ENCODE measurements at places on chromosomes 1 and 21.

DNA sequence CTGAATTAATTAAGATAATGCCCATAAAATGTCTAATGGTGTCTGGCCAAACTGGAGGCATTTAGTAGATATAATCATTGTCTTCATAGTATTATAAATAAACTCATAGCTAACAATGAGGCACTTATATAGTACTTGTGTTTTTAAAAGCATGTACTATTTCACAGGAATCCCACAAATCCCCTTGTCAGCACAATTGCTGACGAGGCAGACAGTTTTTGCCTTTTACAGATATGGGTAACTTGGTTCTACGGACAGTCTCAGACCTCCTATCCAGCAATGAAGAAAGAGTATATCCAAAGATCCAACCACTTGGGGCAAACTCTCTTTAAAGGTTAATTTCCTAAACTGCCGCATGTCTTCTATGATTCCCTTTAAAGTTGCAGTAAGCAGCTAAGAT is 73.7 kb downstream of the ATP1B1 start:
- DNase-seq = no peak

- DNase-seq = no peak
Observed at GRCh38 chr1:228454238-228454637, 32.9 kb upstream of the RNF187 start.

DNA sequence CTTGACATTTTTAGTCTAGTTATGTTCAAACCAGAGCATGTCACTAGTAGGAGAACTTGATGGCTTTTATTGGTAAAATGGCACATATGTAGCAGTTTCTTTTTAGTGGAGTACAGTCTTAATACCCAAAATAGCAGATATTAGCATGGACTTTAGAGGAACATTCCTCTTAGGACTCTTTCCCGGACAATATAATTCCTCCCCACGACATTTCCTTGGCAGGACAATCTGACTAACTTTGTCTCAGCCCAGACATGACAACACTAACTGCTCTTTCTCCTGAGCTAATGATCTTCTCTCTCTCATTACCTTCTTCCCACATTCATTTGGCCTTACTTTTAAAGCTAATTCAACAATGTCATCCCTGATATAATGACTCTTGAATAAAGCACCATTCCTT is 62.5 kb downstream of the ADAMTS1 start:
- DNase-seq = no peak

DNA sequence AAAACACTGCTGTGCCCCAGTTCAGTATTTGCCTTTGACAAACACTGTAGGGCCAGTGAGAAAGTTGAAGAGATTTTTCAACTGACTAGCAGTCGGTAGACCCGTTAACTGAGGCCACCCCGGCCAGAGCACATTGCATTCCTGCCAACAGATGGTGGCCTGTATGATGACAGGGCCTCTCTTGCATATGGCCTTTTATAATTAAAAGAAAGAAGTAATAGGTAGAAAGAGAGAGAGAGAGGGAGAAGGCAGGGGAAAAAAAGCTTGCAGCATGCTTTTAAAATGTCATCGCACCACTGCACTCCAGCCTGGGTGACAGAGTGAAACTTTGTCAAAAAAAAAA is 4.7 kb upstream of the C1orf174 start:
- DNase-seq = no peak

GRCh38 chr1:152035539-152036266 is 1.1 kb downstream of the S100A11 start:
- no peak for DNase-seq

DNA sequence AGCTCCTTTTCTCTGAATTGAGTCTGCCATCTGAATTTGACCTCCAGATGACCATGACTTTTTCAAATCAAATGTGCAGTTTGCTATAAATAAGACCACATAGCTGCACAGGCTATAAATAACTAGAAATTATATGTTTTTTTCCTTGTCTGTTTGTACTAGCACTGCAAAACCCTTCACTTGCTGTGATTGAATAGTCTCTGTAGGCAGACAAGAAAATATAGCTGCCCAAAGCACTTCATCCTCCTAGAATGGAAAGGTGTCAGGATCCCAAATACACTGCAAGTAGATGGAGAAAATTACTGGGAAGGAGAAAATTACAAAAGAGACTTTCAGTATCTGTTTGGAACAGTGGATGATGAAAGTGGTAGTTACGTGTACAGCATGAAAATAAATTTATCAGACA is 175.8 kb downstream of the APP start:
- DNase-seq = no peak

GRCh38 chr1:91645031-91645430 is 144.4 kb downstream of the CDC7 start:
- no peak for DNase-seq

- DNase-seq = no peak
Observed at GRCh38 chr1:108841703-108842102, 15.2 kb downstream of the AKNAD1 start.

DNA sequence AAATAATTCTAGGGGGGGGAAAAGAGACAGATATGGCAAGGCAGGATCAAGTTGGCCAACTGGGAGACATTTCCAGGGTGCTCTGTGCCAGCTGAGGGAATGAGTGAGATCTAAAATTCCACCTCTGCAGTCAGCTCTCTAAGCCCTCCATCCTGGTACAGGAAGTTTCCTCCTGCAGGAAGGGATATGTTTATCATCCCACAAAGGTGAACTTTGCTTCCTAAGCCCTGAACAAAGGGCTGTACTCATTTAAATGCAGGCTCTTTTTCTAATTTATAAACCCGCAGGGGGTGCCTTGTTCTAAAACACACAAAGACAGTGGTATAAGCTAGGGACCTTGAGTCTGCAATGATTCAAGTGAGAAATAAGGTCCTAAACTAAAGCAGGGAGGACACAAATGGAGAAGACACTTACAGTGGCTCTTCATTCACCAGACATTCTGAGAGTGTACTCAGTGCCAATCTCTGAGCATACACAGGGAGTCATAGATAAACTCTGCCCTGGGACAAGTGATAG is 3.6 kb upstream of the TNFSF4 start:
- no peak for DNase-seq

DNA sequence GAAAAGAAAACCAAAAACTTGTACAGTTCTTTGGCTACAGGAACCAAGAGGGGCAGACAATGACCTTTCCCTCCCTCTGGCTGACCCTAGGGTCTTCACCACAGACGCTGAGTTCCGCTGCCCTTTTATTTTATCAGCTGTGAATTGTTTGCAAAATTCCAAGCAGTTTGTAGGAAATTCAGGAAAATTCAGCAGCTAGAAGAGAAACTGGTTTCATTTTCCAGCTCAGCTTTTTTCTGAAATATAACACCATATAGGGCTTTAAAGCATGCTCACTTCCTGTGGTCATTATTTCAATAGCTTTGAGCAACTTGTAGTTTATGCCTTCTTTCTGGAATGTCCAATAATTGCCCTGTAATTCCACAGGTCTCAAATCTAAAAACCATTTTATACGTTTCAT is 5.5 kb upstream of the PIK3R3 start:
- no peak for DNase-seq

DNA sequence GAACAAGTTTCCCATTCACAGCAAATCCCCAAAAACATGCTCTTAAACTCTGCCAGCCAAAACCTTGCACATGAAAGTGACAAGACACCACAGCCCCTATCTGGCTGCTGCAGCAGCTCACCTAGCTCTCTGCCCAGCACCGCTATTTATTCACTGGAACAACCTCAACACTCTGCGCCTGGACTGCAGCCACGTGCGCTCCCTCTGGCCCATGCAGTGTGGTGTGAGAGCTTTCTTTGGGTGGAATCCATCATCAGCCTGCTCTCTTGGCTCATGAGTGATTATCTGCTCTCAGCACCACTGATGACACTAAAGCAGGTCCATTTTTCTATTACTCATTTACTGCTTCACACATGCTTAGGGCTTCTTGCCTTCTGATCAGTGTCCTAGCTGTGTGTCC is 11.4 kb downstream of the KCNJ6 start:
- DNase-seq = no peak

GRCh38 chr21:43312011-43312410 is 114.9 kb downstream of the SIK1 start:
- DNase-seq = no peak

GRCh38 chr1:36383240-36383639 is 2.5 kb downstream of the STK40 start:
- no peak for DNase-seq

GRCh38 chr1:198121056-198121826 is 35.6 kb upstream of the NEK7 start:
- peak; percentile 90 for DNase-seq

DNA sequence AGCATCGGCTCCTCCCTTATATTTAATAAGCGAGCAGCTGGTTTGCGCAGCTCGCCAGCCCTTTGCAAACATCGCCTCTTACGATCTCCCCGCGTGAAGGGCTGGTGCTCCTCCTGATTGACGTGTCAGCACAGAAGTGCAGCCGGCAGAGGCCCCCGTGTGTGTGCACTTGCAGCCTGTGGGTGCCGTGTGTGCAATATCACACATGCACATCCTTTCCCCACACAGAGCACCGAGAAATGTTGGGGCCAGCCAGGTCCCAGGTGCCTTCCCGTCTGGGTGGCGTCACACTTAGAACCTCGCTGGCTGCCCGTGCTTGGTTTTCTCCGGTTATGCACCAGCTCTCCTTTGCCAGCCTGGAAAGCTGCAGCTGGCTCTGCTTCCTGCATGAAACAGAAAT is 126.6 kb upstream of the AJAP1 start:
- DNase-seq = no peak

DNA sequence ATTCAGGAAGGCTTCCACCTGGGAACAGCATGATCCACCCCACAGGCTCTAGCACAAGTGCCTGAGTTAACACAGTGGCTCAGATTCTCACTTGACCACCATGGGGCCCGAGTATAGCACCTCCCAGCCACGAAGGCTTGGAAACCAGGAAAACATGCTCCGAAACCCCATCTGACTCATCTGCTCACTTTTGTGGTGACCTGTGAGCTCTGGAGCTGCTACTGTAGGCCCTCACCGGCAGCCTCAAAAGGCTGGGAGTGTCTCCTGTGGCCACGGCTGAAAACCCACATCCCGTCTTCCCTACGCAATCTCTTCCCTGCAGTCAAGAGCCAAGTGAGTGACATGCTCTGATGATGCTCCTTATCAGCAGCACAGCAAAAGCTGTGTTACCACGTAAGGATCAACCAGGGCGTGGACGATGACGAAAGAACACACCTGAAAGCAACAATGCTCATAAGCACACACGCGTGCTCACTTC is 81.4 kb downstream of the TGFBR3 start:
- DNase-seq = peak; percentile 23

- peak; percentile 81 for DNase-seq
Observed at GRCh38 chr1:235908742-235909520, 42.2 kb upstream of the LYST start.

GRCh38 chr1:18944810-18945209 is 11.7 kb downstream of the IFFO2 start:
- no peak for DNase-seq

DNA sequence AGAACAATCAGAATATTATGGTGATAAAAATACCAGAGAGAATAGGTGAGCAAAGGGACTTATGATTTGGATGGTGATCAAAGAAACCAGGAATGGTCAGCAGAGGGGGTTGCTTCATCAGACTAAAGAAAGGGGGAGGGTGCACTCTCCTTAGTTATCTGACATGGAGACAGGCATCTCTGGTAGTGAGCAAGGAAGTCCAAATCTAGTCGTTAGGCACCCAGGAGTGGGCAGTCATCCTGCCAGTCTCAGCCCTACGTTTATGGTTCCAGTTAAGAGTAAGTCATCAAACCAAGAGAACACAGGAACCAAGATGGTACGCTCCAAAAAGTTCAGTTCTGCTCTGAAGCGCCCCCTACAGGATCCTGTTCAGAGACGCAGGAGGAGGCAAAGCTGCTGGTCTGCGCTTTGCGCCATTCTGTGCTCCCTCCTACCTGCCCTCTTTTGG is 28.6 kb downstream of the EBNA1BP2 start:
- no peak for DNase-seq

DNA sequence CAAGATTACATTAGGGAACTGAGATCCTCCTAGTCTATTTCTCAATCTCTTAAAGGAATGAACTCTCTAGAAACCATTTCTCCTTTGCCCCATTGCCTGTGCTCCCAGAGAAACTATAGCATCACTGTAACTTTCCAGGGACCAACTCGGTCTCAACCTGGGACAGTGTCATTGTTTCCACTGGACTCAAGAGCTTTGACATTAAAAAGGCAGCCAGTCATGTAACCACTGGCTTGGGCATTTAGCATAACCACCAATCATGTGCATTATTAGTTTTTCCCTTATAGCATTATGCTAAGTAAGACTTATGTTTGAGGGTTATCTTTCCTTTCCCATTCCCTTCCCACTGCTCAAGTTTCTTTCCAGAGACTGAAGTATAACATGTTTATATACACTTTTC is 18.2 kb downstream of the TEX38 start:
- DNase-seq = no peak

GRCh38 chr1:210915890-210916507 is 217.9 kb downstream of the KCNH1 start:
- DNase-seq = no peak

DNA sequence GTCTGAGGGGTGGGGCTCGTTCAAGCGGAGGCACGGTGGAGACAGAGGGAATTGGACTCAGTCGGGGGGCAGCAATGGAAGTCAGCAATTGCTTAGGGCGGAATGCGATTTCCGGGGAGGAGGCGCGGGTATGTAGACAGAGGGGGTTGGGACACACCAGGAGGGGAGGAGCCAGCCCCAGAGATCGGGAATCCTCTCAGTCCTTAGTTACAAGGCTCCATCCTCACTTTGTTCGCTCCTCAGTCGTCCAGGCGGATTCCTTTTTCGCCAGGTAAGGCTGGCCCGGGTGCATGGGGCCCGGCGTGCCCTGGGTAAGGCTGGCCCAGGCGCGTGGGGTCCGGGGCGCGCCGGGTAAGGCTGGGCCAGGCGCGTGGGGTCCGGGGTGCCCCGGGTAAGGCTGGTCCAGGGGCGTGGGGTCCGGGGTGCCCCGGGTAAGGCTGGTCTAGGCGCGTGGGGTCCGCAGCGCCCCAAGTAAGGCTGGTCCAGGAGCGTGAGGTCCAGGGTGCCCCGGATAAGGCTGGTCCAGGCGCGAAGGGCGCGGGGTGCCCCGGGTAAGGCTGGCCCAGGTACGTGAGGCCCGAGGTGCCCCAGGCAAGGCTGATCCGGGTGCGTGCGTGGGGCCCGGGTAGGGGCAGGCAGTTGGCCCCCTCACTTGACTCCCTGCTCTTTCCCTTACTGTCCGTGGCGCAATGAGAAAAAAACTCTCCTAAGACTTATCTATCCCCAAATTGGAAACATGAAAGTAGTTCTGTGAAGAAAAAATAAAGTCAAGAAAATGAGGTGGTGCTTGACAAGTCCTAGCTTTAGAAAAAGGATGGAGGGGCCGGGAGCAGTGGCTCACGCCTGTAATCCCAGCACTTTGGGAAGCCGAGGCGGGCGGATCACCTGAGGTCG is at the start of gene L1TD1:
TSS of gene L1TD1 (plus strand) at position 199 of the 894 bp plus-strand sequence. CDS start 11,780 bp downstream, outside the sequence.
- DNase-seq = no peak

Data from foreskin fibroblast (primary cell).